ENCODE measurements at places on chromosomes 11 and 22. TPM values are rescaled to one million over a fixed set of nuclear protein-coding genes. Genes with fewer than 3 reads are reported as not detected.

DNA sequence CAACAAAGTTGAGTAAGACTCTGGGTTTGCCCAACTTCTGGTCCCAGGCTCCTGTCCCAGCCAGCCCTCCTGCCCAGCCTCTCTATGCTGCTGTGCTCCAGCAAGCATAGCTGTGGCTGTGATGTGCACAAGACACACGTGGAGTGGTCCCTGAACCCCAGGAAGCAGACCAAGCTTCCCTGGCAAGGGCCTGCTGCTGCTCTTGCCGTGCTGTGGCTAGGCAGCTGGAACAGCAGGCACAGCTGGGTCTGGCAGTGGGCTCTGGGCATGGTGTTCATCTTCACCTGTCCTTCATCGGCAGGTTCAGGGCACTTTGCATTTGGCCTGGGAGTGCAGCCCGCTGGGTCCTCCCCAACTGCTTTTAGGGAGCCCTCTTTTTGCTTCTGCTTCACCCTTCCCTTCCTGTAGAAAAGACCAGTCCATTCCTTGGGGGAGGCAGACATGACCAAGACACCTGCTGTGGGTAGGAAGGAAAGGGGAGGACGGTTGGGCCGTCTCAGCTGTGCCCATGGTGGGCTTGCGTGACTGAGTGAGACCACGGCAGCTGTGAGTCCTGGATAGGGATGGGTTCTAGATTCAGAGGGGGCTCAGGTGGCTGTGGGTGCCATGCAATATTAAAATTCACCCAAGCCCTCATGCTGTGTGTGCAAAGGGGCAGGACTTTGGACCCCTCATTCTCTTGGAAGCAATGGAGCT lies 26.1 kb upstream of the ETS1 start:
- H3K4me1 ChIP-seq, result no peaks in the 10 kb centered on the region
- H3K27me3 ChIP-seq, result peaks cover 88% of the 10 kb centered on the region
- no peak for DNase-seq
- no peak overlapping the region for H3K27ac ChIP-seq
- H3K36me3 ChIP-seq, result no peaks in the 10 kb centered on the region
- no peak overlapping the region for H3K4me3 ChIP-seq

DNA sequence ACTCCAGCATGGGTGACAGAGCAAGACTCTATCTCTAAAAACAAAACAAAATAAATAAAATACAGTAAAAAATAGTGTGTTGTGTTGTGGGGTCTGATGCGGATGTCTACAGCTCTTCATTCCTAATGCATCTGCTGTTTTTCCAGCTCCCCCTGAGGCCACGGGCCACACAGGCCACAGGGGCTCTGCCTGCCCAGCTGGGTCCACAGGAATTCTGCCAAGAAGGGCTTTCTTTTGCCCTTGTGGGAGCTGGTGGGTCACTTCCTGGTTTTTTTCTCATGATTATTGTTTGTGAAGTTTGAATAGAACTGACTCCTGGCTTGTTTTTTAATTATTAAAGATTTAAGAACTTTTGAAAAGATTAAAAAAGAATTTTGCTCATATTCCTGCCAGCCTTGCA lies 67.4 kb upstream of the CLDN5 start:
- no peaks in the 10 kb centered on the region for H3K4me1 ChIP-seq
- H3K27me3 ChIP-seq, result peaks cover 19% of the 10 kb centered on the region
- no peak overlapping the region for H3K27ac ChIP-seq
- no peak for DNase-seq

The CSRP3 gene
- not detected for total RNA-seq

The NAALAD2 gene
- total RNA-seq, result 5.5 TPM

The NOX4 gene
- 7.9 TPM for total RNA-seq

GRCh38 chr22:41620589-41621098 lies at the start of gene DESI1:
TSS of gene DESI1 (minus strand) at chr22:41621043. CDS start at chr22:41620839, 204 bp downstream.
- no peaks in the 10 kb centered on the region for H3K27me3 ChIP-seq
- peak within 1 kb of the TSS; percentile 99 for H3K27ac ChIP-seq
- peaks cover 22% of the 10 kb centered on the region for H3K4me1 ChIP-seq
- peaks cover 9% of the 10 kb centered on the region for H3K36me3 ChIP-seq
- peak within 1 kb of the TSS; percentile 97 for H3K4me3 ChIP-seq
- DNase-seq, result no peak

DNA sequence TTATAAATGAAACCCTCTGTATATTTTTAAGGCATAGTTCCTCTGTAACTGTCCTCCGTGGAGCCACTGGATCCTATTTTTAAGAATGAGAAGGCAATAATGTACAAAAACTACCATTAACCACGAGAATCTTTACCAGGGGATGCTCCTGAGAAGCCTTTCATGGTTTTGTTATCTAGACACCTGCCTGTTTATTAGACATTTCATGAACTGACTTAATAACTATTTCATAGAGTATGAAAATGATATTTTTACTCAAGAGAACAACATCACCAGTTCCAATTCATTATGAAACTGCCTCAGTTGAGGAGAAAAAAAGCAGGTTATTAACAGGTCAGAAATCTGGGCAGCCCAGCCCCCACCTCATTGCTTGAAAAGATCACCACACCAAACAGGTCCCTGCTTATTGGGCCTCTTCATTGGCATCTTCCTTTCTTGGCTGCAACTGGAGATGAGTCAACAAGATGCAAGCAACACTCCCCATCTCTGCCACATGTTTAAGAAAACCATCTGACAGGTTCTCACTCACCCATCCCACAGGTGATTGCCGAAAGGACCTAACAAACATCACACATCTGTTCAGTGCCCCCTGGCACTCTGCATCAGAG lies 27.8 kb downstream of the ETS1 start:
- no peak for DNase-seq
- no peak overlapping the region for H3K27ac ChIP-seq
- H3K27me3 ChIP-seq, result peaks cover 87% of the 10 kb centered on the region
- no peak overlapping the region for H3K4me3 ChIP-seq

- no peaks in the 10 kb centered on the region for H3K4me1 ChIP-seq
- H3K36me3 ChIP-seq, result no peaks in the 10 kb centered on the region
- H3K27ac ChIP-seq, result no peak overlapping the region
- H3K4me3 ChIP-seq, result no peak overlapping the region
- DNase-seq, result no peak
Observed at GRCh38 chr11:102573851-102574250, 43.3 kb upstream of the MMP7 start.

DNA sequence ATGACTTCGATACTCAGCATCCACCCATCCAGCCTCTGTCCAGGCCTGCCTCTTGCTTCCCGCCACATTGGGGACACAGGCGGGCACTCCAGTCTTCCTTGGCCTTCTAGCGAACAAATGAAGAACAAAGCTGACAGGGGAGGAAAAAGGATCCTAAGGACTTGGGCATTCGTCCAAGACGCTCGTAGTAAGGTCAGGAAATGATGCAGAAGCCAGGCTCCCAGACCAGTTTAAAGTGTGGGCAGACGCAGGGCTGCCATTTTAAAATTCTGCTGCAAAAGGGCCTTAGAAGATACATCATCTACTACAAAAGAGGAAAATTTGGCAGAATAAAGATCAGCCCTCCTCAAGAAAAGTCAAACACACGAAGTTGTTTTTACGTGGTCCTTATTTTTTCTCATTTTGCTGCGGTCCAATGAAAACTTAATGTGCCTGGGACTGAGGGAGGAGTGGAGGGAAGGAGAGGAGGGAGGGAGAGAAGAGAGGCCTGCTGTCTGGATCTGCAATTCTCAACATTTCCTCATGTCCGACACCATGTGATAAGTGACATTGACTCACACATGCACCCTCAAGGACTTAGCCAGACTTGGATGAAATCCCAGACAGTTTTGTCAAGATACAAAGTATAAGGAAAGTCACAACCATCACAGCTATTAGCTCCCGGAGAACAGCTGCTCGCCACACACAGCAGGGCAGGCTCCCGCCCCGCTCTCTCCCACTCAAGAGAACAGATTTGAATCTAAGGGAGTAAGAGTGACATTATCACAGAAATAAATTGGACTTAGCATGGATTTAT lies 5.7 kb downstream of the DNAL4 start:
- H3K4me3 ChIP-seq, result no peak overlapping the region
- peaks cover 4% of the 10 kb centered on the region for H3K4me1 ChIP-seq
- H3K27ac ChIP-seq, result no peak overlapping the region
- H3K36me3 ChIP-seq, result peaks cover 1% of the 10 kb centered on the region
- no peaks in the 10 kb centered on the region for H3K27me3 ChIP-seq

DNA sequence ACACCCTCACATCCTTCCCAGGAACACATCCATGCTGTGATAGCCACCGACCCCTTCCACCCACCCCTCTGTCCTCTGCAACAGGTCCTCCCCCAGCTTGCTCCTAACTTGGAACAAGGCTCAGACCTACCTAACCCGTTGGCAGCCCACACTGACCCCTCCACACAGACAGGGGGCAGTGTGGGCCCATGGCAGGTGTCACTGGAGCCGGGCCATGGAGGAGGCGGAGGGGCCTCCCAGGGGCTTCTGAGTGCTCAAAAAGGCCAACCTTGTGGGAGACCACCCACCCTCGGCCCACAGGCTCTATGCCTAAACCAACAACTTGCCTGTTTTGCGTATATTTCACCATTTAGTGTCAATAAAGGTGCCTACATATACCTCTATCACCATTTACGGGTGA lies 57.0 kb downstream of the CERK start:
- H3K27me3 ChIP-seq, result no peaks in the 10 kb centered on the region
- peaks cover 6% of the 10 kb centered on the region for H3K4me1 ChIP-seq
- no peak for DNase-seq

- peaks cover 2% of the 10 kb centered on the region for H3K4me1 ChIP-seq
- H3K36me3 ChIP-seq, result no peaks in the 10 kb centered on the region
- H3K27me3 ChIP-seq, result peaks cover 30% of the 10 kb centered on the region
- no peak for DNase-seq
- no peak overlapping the region for H3K4me3 ChIP-seq
Observed at GRCh38 chr11:130391711-130392110, 36.7 kb downstream of the ADAMTS8 start.

The PGAP2 gene
- total RNA-seq, result 51.3 TPM

- H3K4me3 ChIP-seq, result no peak overlapping the region
- H3K27ac ChIP-seq, result no peak overlapping the region
- no peaks in the 10 kb centered on the region for H3K36me3 ChIP-seq
- no peaks in the 10 kb centered on the region for H3K27me3 ChIP-seq
- no peak for DNase-seq
Observed at GRCh38 chr11:37504921-37505320, 906.9 kb upstream of the RAG2 start.

- no peaks in the 10 kb centered on the region for H3K36me3 ChIP-seq
- peaks cover 29% of the 10 kb centered on the region for H3K27me3 ChIP-seq
Observed at GRCh38 chr11:130156108-130157022, 3.2 kb upstream of the ST14 start.

DNA sequence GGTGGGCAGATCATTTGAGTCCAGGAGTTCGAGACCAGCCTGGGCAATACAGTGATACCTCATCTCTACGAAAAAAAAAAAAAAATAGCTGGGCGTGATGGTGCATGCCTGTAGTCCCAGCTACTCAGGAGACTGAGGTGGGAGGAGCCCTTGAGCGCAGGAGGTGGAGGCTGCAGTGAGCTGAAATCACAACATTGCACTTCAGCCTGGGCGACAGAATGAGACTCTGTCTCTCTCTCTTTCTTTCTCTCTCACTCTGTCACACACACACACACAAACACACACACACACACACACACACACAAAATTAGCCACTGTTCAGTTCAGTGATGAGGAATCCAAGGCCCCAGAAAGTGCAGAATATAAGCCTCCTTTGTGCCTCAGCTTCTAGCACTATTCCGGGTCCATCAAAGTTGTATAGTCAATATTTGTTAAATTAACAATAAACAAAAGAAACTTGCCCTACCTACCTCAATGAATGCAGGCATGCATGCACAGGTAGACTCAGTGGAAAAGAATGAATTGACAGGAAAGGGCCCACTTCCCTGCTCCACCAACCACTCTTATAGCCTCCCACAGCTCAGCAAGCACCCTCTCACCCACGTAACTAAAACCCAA lies 3.9 kb upstream of the SMIM35 start:
- peaks cover 2% of the 10 kb centered on the region for H3K27me3 ChIP-seq
- no peaks in the 10 kb centered on the region for H3K36me3 ChIP-seq
- DNase-seq, result no peak
- no peak overlapping the region for H3K4me3 ChIP-seq
- H3K27ac ChIP-seq, result no peak overlapping the region
- H3K4me1 ChIP-seq, result peaks cover 33% of the 10 kb centered on the region

- H3K27ac ChIP-seq, result no peak overlapping the region
- peaks cover 15% of the 10 kb centered on the region for H3K27me3 ChIP-seq
- no peak overlapping the region for H3K4me3 ChIP-seq
- H3K4me1 ChIP-seq, result no peaks in the 10 kb centered on the region
- DNase-seq, result no peak
Observed at GRCh38 chr11:15645201-15645600, 530.5 kb downstream of the INSC start.

The ALDH3B1 gene
- not detected for total RNA-seq

DNA sequence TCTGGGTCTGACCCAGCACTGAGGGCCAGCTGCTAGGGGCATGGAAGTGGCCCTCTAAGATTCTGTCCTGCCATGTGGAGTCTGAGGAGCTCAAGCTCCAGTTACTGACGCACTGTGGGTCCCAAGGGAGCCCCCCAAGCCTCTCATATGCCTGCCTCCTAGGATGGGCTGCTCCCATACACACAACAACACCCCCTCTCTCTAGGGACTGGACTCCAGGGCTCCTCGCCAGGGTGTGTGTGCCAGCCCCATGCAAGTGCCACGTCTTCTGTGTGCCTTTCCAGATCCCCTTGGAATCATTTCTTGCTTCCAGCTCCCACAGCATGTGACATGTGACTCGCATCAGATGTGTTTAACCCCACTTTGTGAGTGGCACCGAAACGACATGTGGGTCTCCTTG lies 234.5 kb downstream of the CEP164 start:
- no peaks in the 10 kb centered on the region for H3K36me3 ChIP-seq
- H3K27me3 ChIP-seq, result peaks cover 38% of the 10 kb centered on the region
- no peak overlapping the region for H3K27ac ChIP-seq
- H3K4me1 ChIP-seq, result no peaks in the 10 kb centered on the region

DNA sequence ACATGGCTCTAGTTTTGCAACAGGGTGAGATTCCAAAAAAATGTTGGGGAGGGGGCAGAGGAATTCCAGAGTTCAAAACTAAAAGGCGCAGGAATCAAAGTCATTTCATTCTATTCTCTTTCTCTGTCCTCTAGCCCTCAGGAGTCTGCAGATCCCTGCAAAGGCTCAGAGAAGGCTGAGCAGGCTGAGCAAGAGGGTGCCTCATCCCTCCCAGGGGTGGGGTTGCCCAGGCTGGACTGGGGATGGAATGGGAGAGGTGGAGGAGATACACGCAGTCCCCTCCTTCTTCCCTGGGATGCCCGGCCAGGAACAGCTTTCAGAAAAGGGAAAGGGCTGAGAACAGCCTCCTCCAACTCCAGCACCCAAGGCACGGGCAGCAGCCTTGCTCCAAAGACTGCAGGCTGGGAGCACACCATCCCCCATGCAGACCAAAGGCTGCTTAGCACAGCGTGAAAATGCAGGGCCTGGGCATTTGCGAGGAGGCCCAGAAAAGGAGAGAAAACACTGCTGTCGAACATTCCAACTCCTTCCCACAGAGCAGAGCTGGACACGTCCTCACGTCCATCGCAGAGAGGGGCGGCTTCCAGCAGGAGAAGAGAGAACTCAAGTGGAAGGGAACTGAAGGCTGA lies 51.8 kb downstream of the MN1 start:
- no peak for DNase-seq
- no peaks in the 10 kb centered on the region for H3K36me3 ChIP-seq
- peaks cover 18% of the 10 kb centered on the region for H3K4me1 ChIP-seq
- no peak overlapping the region for H3K4me3 ChIP-seq
- H3K27me3 ChIP-seq, result peaks cover 80% of the 10 kb centered on the region

GRCh38 chr11:33585586-33586209 lies 114.9 kb downstream of the C11orf91 start:
- no peaks in the 10 kb centered on the region for H3K4me1 ChIP-seq
- H3K4me3 ChIP-seq, result no peak overlapping the region
- no peak overlapping the region for H3K27ac ChIP-seq
- H3K27me3 ChIP-seq, result no peaks in the 10 kb centered on the region
- no peak for DNase-seq
- peaks cover 5% of the 10 kb centered on the region for H3K36me3 ChIP-seq

- no peaks in the 10 kb centered on the region for H3K27me3 ChIP-seq
- DNase-seq, result no peak
- H3K4me3 ChIP-seq, result no peak overlapping the region
- H3K4me1 ChIP-seq, result peaks cover 67% of the 10 kb centered on the region
- no peak overlapping the region for H3K27ac ChIP-seq
Observed at GRCh38 chr22:28031383-28031922, 112.4 kb upstream of the PITPNB start.

Measured in progenitor cell of endocrine pancreas (in vitro differentiated cells).